Upper lobe of right lung (tissue), 1 donor: ENCODE measurements at places on chromosomes 13 and 19. TPM values are rescaled to one million over a fixed set of nuclear protein-coding genes. Genes with fewer than 3 reads are reported as not detected.

CEACAM5 gene
- total RNA-seq = 35.0 TPM

LIN7B gene
- total RNA-seq = 12.2 TPM

DNA sequence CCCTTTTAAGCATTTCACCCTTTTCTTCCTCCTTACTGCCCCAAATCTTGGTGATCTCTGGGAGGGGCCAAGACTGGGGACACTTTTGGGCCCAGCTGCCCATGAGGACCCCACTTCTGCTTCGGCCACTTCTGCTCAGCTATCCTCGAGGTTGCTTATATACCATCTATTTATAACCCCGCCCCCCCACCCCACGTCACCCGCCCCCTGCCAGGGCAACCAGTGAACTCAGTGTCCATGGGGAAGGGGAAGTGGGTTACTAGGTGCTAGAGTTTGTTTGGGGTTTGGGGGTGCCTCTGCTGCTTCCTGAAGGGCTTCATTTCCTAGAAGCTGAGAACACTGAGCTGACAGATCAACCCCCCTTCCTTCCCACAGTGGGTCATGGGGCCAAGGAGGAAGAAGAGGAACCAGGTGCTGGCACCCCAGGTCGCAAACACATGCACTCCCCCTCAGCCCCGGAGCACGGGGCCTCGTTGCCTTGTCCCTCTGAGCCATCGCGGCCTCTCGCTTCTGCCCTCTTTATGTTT lies 6.1 kb upstream of the ADGRE5 start:
- H3K4me3 ChIP-seq = no peak overlapping the region
- peaks cover 61% of the 10 kb centered on the region for H3K4me1 ChIP-seq
- H3K27ac ChIP-seq = peak overlapping the region; percentile 83
- DNase-seq = peak; percentile 83
- H3K36me3 ChIP-seq = no peaks in the 10 kb centered on the region
- no peaks in the 10 kb centered on the region for H3K27me3 ChIP-seq

- H3K4me1 ChIP-seq = no peaks in the 10 kb centered on the region
- DNase-seq = peak; percentile 74
- H3K36me3 ChIP-seq = no peaks in the 10 kb centered on the region
- H3K4me3 ChIP-seq = no peak overlapping the region
- H3K27me3 ChIP-seq = peaks cover 5% of the 10 kb centered on the region
- H3K27ac ChIP-seq = no peak overlapping the region
Measured at GRCh38 chr13:31096654-31097302, 64.9 kb downstream of the HSPH1 start.

GRCh38 chr13:62627226-62627625 lies 1211.6 kb upstream of the PCDH20 start:
- no peaks in the 10 kb centered on the region for H3K27me3 ChIP-seq
- H3K36me3 ChIP-seq = no peaks in the 10 kb centered on the region
- no peak overlapping the region for H3K27ac ChIP-seq
- DNase-seq = peak; percentile 49
- H3K4me3 ChIP-seq = no peak overlapping the region
- H3K4me1 ChIP-seq = no peaks in the 10 kb centered on the region

GRCh38 chr19:49430172-49430677 lies 5.0 kb downstream of the GFY start:
- H3K4me1 ChIP-seq = peaks cover 4% of the 10 kb centered on the region
- H3K36me3 ChIP-seq = no peaks in the 10 kb centered on the region
- no peak overlapping the region for H3K27ac ChIP-seq
- DNase-seq = no peak
- H3K27me3 ChIP-seq = peaks cover 93% of the 10 kb centered on the region

GRCh38 chr13:104296286-104296685 lies 1230.1 kb upstream of the SLC10A2 start:
- no peak for DNase-seq
- H3K27me3 ChIP-seq = no peaks in the 10 kb centered on the region
- no peaks in the 10 kb centered on the region for H3K36me3 ChIP-seq
- H3K4me3 ChIP-seq = no peak overlapping the region
- no peaks in the 10 kb centered on the region for H3K4me1 ChIP-seq

DNA sequence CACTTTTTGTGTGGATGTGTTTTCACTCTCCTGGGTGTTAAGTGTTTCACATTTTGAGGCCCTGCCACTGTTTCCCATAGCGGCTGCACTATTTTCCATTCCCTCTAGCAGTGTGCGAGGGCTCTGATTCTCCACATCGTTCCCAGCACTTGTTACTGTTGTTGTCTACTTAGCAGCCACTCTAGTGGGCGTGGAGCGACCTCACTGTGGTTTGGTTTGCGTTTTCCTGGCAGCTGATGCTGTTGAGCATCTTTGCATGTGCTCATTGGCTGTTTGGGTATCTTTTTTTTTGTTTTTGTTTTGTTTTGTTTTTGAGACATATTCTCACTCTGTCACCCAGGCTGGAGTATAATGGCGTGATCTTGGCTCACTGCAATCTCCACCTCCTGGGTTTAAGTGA lies 14.4 kb downstream of the NAXD start:
- no peak for DNase-seq
- H3K27me3 ChIP-seq = no peaks in the 10 kb centered on the region
- no peak overlapping the region for H3K27ac ChIP-seq
- no peak overlapping the region for H3K4me3 ChIP-seq
- peaks cover 54% of the 10 kb centered on the region for H3K36me3 ChIP-seq
- no peaks in the 10 kb centered on the region for H3K4me1 ChIP-seq
